ENCODE measurements at places on chromosomes 2 and 18.

- no peak for DNase-seq
Observed at GRCh38 chr2:169716238-169716886, 17.3 kb upstream of the KLHL23 start.

DNA sequence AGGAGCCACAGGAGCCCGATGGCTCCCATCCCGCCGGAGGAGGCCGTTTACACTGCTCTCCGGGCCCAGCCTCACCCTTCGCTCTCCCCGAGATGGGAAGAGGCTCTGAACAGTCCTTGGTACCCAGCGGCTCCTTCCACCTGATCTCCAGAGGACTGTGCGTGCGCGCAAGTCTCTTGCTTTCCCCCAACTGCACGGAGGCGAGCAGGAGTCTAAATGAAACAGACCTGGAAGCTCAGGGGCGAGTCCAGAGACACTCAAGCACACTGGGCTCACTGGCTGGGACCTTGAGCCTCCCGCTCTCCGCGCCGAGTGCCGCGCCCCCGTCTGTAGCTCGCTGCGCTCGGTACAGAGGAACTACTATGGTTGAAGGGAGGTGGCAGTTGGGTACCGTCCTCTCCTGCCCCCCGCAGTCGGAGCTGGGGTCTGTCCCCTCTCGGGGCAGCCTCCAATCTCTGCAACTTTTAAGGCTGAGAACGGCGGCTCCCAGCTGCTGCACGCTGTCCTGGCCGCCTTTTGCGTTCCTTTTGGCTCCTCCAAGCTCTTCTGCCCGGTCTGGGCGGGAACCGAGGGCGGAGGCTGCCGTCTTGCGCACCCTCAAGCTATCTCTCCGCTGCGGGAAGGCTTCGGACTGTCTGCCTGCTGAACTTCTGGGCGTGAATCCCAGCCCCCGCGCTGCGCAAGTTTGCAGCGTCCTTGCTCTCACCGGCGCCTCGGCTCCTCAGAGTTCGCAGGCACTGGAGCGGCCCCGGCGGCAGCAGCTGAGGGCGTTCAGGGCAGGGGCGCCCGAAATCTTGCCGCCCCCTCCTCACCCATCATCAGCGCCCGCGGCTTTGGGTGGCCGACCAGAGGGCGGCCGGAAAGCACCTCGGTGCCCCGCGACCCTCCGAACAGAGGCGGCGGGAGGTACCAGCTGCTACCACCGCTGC is 491 bp downstream of the ALK start:
- DNase-seq, result no peak

DNA sequence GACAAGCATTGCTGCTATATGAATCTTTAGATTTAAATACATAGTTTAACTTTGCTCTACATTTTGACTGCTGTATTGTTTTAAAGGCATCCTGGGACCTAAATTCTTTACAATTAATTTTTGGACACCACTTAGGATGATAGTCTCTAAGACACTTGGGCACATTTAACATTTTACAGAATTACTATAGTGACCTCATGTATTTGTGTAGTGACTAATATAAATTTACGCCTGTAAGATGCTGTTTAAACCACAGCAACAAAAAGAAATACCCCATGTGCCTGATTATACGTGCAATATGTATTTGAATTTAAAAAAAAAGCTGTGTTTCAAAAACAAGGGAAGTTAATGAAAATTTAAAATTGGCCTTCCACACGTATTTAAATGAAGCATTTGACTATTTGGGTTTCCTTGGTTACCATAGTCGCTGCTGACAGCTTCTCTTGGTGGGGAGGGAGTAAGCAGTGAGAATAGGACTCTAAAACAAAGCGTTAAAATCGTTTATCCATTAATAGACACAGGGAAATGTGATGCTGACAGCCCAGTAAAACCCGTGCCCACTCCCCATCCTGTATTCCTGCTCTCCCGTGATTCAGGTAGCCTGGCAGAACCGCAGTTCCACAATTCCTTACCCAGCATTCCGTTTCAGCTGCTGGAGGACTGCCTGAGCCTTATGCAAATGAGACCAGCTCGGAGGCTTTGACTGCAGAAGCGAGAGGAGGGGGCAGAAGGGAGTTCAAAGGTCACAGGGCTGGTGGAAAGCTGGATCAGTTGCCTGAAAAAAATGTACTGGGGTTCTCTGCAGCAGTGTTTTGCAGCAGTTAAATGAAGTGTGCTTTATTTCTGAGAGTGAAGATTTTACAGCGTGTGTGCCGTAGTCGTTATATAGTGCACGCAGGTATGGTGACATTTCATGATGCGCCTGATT is 104.3 kb downstream of the CSRNP3 start:
- no peak for DNase-seq

DNA sequence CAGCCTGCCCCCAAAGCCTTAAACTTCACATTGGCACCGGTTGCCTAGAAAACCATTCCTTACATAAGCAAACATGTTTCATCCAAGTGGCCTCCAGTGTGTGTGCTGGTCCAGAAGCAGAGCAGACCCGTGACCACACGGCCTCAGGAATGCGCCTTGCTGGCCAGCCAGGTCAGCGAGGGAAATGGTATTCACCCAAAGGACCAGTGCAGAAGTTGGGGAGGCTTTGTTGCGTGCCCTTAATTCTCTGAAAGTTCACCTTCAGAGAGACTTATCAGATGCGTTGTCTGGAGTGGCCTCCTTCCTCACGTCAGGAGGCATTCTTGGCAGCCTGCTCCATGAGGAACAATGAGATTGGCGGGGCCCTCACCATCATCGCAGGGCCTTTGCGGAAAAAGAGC is 25.9 kb downstream of the NRP2 start:
- no peak for DNase-seq

DNA sequence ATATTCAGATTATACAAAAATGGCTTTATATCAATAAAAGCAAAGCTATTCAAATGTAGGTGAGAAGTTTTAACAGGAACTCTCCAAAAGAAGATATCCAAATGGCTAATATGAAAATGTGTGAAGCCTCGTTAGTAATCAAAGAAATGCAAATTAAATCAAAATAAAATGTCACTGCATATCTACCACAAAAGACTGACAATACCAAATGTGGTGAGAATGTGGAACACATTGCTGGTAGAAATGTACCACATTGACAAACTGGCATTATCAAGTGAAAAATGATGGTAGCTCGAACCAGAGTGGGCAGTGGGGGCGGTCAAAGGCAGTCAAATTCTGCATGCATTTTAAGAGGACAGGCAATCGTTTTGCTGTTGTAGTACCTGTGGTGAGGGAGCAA is 1012.7 kb downstream of the TDRD15 start:
- no peak for DNase-seq

DNA sequence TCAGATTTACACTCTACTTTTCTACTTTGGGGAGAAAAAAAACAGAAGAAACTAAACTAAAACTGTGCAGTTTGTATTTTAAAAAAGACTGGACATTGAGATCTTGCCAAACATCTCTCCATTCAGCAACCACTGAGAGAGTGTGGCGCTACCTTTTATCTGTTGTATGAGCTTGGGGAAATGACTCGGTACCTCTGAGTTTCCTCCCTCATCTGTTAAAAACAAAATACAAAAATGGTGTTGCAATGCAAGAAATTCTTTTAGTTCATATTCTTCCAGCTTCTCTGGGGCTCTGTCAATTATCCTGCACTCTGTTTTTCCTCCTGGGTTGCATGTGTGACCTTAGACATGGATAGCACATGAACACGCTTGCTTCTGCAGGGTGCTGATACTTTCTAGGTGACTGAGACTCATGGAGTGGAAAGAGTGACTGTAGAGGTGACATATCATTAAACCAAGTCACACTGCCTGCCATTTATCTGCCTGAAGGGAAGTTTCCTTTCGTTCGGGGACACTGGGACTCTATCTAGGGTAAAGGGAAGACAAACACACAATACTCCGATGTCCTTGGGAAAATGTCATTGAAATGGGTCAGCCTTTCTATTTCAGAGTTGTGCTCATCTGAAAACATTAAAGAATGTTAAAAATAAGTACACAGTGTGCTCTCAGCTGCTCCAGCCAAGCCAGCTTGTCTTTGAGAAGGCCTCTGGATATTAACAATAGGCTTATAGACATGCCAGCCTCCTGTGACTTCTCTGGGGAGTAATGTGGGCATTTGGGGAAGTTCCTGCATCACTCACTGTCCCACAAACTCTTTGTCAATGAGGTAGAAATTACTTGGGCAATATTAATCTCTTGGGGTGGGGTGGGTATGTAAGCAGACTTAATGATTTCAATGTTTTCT is 91.4 kb downstream of the TRIB2 start:
- DNase-seq, result no peak

GRCh38 chr18:47062471-47062870 is 27.1 kb upstream of the ELOA2 start:
- DNase-seq, result no peak

GRCh38 chr2:66137606-66138130 is 297.3 kb upstream of the MEIS1 start:
- no peak for DNase-seq

DNA sequence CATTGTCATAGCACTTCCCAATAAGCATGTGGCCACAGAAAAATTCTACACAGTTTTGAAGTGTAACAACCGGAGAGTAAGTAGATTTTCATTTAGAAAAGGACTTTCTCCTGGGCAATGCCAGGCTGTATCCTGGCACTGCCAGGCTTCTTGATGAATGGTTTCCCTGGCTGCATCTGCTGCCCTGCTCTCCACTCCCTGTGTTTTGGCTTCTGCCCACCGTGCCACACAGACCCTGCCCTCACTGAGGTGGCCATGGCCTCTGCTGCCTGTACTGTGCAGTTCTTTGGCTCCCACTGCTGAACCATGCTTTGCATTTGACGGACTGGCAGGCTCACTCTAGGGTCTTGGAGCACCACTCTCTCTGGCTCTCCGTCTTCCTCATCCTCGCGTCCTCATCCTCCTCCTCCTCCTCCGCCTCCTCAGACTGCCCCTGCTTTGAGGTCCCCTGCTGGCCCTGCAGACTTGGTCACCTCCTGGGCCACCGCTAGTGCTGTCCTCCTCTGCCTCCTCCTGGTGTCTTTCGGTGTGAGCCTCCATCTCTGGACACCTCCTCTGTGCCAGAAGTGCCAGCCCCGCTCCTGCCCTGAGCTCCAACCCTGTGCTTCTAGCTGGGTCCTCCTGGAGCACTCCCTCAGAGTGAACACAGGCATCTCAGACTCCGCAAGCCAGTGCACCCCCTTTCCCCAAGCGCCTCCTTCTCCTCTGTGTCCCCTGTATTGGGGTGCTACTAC is 45.9 kb upstream of the CNGA3 start:
- DNase-seq, result no peak

DNA sequence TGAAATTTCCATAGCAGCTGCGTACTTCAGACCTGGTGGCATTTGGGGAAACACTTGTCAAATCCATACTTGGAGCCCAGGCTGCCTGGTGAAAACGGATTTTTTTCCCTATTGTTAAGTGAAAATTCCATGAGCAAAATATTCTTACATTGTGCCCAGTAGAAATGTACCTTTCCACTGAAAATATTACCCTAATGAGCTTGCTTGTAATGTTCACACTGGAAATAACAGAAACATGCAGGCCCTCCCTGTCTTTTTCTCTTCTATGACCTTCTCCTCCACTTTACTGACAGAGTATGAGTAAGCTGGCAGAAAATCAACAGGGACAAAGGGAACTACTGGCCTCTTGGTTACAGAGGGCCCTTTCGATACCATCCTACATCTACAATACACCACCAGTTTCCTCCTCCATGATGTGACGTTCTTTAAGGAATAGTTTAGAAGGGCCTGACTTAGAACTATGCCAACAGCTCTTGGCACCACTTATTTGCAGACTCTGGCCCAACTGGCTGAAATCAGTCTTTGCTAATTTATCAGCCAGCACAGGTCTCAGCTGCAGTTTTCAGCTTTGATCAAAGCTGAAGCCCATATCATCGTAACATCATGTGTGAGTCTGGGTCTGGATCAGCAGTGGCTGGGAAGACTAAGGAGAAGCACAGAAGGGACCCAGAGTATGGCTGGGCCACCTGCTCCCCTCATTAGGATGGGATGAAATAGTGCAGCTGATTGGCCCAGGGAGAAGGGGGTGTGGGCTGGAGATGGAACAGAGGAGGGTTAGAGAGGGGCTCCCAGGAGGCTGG is 272.2 kb upstream of the ID2 start:
- no peak for DNase-seq

GRCh38 chr2:234074751-234075517 is 24.4 kb downstream of the SPP2 start:
- no peak for DNase-seq

DNA sequence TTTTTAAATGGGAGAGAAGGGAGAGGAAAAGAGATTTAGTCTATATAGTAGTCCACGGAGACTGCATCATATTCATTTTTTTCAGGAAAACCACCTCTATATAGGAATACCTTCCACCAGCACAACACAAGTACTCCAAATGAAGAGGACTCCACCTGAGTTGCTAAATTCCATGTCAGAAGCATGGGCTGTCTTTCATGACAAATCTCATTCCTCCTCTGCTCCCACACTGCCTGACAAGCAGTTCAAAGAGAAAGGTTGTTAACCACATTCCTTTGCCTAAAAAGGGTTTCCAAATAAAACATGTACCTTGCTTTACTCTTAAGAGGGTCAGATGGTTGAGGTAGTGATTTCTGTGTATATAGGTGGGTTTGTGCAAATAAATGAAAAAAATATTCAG is 122.0 kb downstream of the TMEFF2 start:
- no peak for DNase-seq

- no peak for DNase-seq
Observed at GRCh38 chr2:28649481-28650265, 102.0 kb upstream of the PPP1CB start.

GRCh38 chr18:11901826-11902438 is 6.2 kb downstream of the MPPE1 start:
- no peak for DNase-seq

- DNase-seq, result no peak
Observed at GRCh38 chr2:28758459-28758858, 6.8 kb downstream of the PPP1CB start.

- DNase-seq, result no peak
Observed at GRCh38 chr2:152336119-152336853, 1.3 kb downstream of the FMNL2 start.

DNA sequence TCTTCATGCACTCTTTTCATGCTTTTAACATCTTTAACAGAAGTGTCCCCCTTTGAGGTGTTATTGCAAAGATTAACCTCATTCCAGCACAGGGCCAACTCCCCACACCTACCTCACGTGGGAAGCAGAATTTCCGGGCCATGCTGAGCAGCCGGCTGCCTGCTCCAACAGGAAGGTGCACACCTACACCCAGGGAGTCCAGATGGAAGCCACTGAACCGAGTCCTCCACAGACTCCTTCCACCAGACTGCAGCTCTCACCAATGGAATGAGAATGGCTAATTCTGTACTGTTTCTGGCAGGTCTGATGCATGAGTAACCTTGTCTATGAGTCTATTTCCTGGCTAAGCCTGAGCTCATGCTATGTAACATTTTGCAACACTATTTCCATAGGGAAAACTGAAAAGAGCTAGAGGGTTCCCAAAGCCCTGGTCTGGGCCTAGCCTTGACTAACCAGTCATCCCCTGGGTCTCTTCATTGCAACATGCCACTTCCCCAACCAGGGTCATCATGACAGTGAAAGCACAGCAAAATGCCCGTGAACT is 11.0 kb downstream of the ERFE start:
- DNase-seq, result no peak

DNA sequence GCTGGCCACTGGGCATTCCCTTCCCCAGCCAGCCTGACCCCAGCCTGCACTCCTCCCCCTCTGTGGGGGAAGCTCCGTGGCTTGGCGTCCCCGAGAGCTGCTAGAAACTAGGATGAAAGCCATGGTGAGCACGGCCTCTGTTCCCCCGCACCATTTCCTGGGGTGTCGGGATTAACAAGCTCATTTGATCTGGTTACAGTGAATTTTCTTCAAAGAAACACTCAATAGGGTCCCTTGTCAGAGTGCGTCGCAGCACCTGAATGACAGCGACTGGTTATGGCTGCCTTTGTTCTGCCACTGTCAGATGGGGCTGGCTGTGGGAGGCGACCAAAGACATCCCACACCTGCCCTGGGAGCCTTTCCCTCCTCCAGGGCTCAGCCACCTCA is 7.7 kb upstream of the ALPI start:
- no peak for DNase-seq

Data from bone marrow (tissue), 2 donors.